Activated CD4-positive, alpha-beta T cell treated with anti-CD3 and anti-CD28 coated beads for 4 hours (primary cell): ENCODE measurements at places on chromosomes 12 and 14.
A peak's percentile ranks its signal among the peaks of the same experiment; 100 is the strongest.

- no peak for DNase-seq
Measured at GRCh38 chr14:75864352-75864751, 117.4 kb downstream of the TGFB3 start.

- DNase-seq: no peak
Measured at GRCh38 chr12:105166736-105167135, 59.2 kb downstream of the WASHC4 start.

- no peak for DNase-seq
Measured at GRCh38 chr14:83356080-83356479, 1822.4 kb upstream of the SEL1L start.

DNA sequence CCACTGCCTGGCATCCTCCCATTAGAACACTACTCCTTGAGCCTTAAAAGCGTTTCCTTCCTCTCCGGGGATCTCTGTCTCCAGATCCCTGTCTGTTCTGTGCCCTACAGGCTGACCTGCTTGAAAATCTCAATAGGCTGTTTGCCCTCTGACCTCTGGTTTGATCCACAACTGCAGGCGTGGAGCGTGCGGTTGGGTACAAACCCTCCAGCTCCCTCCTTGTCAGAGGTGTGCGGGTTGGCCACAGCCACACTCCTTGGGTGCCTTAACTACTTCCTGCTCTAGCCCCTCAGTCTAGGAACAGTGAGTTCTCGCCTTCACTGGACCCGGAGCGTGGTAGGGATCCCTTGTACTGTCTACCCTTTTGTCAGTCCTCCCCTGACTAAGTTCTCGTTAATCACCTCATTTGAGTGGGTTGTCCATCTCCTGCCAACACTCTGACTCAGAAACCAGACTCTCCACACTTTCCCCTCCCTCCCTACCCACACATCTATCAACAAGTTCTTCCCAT, 33.1 kb downstream of the CMKLR1 start:
- DNase-seq: no peak

DNA sequence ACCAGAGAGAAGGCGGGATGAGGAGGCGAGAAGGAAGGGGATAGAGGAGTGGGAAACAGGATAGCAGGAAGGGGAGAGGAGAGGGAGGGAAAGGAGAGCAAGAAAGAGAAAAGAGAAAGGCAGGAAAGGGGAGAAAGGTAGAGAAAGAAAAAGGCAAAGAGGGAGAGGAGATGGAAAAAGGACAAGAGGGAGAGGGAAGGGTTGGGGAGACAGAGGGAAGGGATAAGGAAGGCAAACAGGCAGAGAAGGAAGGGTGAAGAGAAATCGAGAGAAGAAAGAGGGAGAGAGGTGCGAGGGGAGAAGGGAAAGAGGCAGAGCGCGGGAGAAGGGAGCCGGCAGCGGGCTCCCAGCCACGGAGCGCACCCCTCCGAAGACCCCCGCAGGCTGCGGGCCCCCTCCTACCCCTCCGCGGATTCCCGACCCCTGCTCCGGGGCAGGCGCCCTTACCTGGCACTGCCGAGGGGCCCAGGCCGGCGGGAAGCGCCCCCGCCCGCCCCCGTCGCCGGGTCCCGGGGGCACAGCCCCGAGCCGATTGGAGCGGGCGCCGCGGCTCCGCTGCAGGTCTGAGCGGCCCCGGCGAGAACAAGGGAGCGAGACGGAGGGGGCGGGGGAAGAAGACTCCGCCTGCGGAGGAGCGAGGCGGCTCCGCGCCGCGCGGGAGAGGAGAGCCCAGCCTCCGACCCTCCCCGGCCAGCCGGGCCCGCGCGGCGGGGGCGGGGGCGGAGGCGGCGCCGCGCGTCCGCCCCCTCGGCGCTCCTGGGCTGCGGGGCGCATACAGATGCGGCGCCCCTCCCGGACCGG, at the start of gene CDH24:
Gene CDH24 (minus strand): TSS at position 565 of the 801 bp plus-strand sequence. CDS start 1,787 bp downstream, outside the sequence.
- peak; percentile 72 for DNase-seq

- DNase-seq: no peak
Measured at GRCh38 chr14:89493877-89494634, 77.0 kb upstream of the FOXN3 start.

DNA sequence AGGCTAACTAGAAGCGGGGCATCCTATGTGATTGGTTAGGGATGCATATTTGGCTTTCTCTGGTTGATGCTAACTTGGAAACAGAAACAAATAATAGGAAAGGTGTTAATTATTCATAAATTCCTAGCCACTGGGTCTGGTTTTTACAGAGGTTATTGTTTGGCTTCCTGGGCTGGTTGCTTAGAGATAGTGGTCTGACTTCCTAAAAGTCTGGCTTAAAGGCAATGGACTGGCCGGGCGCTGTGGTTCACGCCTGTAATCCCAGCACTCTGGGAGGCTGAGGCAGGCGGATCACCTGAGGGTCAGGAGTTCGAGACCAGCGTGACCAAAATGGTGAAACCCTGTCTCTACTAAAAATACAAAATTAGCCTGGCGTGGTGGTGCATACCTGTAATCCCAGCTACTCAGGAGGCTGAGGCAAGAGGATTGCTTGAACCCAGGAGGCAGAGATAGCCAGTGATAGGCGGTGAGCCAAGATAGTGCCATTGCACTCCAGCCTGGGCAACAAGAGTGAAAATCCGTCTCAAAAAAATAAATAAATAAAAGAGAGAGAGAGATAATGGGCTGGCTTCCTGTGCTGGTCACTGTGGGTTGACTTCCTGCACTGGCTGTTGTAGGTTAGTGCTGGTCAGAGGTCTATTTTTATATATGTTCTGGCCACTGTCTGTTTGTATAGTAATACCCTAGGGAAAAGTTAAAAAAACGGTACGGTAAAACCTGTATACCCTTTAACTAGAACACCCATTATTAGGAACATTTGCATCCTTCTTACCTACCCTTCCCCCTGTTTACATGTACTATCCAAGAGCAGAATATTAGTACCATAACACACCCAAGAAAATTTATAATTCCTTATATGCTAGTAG, 24.1 kb downstream of the OR6S1 start:
- DNase-seq: no peak

DNA sequence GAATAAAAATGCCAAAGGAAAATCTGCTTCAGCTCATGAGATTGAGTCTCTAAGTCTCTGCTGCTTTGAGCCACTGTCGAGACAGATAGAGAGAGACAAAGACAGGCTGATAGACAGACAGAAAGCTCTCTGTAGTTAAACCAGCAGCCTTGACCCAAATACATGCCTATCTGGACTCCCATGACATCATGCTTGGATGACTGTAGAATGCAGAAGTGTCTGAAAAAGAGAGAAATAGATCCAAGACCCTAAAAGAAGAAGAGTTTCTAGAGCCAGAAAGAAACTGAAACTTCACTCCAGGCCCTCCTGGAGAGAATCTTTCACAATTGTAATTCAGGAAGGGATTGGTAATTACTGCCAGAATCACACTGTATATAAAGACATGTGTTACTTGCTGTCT, 122.6 kb upstream of the PLXNC1 start:
- no peak for DNase-seq

GRCh38 chr14:77303417-77304156, 17.1 kb downstream of the POMT2 start:
- DNase-seq: no peak

- no peak for DNase-seq
Measured at GRCh38 chr14:22985894-22986507, 3.6 kb upstream of the AJUBA start.

DNA sequence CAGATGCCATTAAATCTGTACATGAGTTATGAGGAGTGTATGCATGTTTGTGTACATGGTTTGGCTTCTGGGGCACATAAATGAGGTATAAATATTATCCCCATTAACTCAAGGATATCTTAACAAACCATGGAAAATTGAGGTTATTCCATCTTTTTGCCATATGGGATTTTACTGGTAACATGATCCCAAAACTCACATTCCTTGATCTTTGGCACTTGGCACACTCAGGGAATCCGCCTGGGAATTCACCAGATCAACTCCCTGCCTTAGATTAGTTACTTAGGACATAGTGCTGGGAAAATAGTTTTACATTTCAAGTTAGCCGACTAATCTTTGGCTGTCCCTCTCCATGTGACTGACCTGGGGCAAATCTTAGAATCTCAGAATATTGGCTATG, 16.9 kb downstream of the CDKN1B start:
- no peak for DNase-seq

- DNase-seq: no peak
Measured at GRCh38 chr14:63573581-63573980, 30.4 kb upstream of the PPP2R5E start.

DNA sequence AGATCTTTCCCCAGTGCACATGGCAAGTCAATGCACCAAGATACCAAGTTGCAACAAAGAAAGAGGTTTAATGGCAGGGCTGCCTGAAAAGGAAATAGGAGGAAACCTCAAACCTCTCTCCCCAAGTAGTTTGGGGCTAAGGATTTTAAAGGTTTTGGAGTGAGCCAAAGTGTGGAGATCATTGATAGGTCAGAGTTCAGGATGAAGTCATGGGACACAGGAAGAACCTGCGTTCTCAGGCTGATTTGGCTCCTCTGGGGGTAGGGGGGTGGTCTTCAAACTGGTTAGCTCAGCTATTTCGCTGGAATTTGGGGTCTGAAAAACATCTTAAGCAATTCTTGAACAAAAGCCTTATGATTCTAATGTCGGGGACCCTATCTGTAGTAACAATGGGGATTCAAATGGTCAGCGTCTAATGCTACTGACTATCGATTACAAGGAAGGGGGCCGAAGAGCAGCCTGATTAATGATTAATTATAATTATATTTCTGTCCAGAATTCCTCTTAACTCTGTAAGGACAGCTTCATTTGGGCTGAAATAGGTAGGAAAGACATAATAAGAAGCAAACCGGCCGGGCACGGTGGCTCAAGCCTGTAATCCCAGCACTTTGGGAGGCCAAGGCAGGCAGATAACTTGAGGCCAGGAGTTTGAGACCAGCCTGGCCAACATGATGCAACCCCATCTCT, 31.4 kb downstream of the AICDA start:
- no peak for DNase-seq

DNA sequence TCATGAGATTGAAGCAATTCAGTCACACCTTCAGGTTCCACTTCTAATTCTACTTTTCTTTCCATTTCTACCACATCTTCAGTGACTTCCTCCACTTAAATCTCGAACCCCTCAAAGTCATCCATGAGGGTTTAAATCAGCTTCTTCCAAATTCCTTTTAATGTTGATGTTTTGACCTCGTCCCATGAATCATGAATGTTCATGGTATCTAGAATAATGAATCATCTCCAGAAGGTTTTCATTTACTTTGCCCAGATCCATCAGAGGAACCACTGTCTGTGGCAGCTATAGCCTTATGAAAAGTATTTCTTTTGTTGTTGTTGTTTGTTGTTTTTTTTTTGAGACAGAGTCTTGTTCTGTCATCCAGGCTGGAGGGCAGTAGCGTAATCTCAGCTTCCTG, 7.6 kb downstream of the RXYLT1 start:
- DNase-seq: no peak

DNA sequence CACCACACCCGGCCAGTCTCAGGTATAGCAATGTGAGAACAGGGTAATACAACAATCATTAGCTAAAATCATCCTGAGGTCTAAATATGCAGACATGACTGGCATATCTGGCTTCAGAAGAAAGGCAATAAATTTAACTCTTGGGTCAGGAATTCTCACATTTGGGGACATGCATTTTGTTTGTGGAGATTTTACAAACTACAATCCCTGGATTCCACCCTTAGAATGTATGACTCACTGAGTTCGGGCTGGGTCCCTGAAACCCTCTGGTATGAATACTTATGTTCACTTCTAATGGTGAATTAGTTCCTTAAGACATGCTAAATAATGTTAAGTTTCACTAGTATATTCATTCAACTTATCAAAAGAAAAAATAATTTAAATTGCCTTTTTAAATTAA, 98.9 kb upstream of the HMGA2 start:
- DNase-seq: no peak

DNA sequence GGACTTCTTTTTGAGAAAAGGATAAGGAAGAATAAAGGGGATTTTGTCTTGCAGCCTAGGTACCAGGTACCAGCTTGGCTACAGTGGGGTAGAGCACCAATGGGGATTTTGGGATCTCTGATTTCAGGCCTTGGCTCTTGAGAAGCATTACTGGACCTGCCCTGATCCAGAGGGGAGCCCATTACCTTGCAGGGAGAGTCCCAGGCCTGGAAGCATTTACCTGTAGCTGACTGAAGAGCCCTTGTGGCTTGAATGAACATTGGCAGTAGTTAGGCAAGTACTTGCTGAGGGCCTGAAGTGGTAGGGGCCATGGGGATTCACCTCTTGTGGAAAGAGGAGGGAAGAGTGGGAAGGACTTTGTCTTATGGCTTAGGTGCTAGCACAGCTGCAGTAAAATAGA, 308.2 kb upstream of the FBXO33 start:
- DNase-seq: no peak

GRCh38 chr12:54002278-54002914, 2.4 kb downstream of the HOXC9 start:
- DNase-seq: no peak

DNA sequence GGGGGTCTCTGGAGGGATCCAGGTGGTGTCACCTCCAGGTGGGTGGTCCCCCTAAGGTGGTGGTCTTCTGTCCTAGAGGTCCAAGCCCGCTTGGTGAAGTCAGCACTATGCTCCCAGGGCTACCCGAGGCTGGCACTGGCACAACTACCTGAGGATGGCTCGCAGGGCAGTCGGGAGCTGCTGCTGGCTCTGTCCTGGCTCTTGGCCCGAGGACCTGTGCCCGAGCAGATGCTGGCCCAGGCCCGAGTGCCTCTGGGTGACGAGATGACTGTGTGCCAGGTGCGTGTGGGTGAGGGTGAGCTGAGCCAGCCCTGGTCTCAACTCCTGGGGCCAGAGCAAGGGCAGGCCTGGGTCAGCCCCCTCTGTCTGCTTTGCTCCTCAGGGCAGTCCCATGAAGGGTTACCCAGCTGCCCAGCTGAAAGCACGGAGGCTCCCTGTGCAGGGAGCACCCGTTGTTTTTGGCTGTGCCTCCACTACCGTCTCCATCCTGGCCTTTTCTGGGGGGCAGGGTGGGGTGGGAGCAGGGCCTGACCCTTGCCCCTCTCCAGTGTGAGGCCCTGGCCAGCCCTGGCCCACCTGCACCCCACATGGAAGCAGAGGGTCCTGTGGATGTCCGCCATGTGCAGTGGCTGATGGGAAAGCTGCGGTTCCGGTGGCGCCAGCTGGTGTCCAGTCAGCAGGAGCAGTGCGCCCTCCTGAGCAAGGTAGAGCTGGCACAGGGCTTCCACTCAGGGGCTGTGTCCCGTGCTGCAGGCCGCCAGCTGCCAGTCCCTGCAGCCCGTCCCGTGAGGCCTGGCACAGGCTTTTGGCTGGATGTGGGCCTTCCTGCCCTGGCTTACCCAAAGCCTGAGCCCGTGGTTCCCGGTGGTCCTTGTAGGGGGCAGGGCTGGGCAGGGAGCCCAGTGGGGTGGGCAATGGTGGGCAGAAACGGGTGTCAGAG, 1.3 kb downstream of the TEDC1 start:
- no peak for DNase-seq
